NCI-H1105 (cell line): ENCODE measurements at places on chromosomes 7 and 10.

DNA sequence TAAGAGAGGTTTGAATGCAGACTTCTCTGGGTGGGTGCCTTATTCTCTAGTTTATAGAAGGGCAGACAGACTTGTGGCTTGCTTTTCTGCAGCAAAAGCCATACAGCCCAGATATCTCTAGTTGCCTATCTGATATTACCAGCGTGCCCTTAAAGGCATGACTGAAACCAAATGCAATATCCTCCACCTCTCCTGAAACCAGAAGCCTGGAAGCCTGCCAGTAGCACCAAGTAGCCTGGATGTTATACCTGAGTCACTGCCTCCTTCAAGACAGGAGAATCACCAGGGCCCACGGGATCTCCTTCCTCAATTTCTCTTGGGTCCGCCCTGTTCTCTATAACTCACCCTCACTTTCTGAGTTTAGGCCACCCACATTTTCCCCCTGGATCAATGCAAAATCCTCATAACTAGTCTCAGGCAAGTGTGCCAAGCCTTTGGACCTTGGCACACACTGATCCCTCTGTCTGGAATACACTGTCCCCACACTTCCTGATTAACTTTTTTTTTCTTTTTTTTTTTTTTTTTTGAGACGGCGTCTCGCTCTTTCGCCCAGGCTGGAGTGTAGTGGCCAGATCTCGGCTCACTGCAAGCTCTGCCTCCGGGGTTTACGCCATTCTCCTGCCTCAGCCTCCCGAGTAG lies 638.4 kb downstream of the GALNT17 start:
- DNase-seq, result no peak

DNA sequence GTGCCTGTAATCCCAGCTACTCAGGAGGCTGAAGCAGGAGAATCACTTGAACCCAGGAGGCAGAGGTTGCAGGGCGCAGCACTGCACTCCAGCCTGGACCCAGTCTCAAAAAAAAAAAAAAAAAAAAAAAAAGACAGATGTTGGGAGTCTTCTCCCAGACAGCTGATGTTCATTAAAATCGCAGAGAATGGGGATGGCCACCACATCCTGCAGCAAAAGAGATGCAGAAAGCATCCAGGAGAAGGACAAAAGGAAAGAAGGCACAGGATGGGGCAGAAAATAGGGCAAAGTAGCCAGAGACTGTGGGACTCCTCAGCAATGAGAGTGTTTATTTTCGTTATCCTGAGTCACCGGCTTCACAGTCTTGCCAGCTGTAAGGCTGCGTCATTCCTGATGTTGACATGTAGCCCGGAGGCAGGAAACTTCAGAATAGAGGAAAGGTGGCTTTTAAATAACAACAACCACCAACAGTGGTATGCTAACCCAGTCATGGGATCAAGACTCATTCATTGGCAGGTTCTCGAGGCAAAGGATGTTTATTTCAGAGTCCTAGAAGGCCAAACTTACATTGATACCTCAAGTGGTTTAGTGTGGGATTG lies 149.5 kb upstream of the SVIL start:
- DNase-seq, result no peak

GRCh38 chr10:18795549-18795948 lies 136.3 kb downstream of the ARL5B start:
- DNase-seq, result no peak

GRCh38 chr7:26664735-26665416 lies 199.5 kb downstream of the SKAP2 start:
- DNase-seq, result no peak

DNA sequence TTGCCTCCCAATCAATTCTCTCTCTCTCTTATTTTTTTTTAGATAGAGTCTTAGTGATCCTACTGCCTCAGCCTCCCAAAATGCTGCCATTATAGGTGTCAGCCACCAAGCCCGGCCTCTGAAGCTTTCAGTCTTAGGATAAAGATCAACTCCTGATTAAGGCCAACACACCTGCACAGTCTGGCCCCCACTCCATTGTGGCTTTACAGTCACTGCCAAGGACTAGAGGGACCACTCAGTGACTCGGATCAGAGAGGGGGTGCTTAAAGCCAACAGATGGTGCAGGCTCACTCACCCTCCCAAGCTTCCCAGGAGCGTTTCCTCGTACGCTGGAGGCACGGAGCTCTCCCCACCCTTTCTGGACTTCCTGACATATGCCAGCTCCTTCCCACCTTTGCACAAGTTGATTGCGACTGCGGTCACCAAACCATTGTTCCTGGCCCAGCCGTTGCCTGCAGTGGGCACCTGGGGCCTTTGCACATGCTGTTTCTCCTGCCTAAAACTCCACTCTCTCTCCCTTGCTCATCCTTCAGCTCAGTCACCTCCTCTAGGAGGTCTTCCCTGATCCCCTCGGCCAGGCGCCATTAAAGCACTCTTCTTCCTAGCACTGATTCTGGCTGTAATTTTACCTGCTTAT lies 1.7 kb upstream of the CDH23 start:
- DNase-seq, result no peak

DNA sequence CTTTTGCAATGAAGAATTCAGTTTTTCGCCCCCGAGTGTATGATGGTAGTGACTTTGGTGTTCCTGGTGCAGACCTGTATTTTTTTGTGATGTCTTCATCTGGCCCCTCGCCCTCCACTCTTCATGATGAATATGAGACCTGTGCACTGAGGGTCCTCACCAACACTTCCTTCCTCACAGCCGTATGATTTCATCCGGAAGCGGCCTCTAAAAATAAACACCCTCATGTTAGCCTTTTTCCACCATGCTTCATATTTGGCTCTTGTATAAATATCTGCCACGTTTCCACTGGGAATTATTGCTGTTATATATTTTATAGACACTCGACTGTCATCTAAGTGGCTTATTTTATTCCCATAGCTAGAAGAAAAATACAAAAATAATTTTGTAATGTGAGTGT lies 160.4 kb downstream of the MGMT start:
- DNase-seq, result no peak

DNA sequence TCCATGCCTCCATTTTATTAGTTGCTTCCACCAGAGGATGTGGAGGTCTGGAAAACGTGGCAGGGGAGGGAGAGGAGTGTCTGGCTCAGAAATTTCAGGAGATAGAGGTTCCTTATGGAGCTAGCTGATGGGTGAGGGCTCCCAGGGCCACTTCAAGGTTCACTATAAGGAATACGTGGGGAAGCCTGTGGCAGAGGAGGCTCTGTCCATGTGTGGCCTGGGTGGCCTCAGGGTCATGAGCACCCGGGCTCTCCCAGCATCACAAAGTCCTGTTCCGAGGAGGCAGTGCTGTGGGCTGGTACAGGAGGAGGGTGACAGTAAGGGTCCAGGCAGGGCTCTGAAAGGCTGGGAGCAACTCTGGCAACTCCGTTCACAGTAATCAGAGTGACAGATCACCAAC lies 24.6 kb downstream of the ARHGAP22 start:
- no peak for DNase-seq

GRCh38 chr7:158649279-158649678 lies 55.3 kb downstream of the NCAPG2 start:
- no peak for DNase-seq

DNA sequence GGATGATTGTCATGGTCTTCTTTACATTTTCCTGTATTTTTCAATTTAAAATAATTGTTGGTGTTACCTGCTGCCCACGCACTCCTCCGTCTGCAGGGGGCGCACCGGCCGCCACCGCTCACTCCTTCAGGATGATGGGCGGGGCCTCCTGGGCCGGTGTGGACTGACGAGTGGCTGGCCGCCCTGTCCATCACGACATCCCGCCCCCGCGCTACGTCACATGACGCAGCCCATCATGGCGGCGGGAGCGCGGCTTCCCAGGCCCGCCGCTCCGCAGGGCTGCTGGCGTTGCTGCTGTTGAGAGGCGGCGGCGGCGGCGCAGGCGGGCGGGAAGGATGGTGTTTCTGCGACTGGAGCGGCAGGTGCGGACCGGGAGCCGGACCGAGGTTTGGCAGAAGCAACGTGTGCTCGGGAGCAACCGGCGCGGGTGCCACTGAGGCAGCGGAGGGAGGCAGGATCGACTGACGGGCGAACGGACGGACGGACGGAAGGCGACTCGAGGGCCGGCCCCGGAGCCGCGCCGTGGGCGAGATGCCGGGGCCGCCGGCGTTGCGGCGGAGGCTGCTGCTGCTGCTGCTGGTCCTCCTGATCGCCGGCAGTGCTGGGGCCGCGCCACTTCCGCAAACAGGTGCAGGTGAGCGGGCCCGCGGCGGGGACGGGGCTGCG lies at the start of gene LMTK2:
LMTK2 (plus strand) TSS at position 216 of the 666 bp plus-strand sequence; CDS start at position 532, 316 bp downstream.
- DNase-seq, result peak; percentile 84

DNA sequence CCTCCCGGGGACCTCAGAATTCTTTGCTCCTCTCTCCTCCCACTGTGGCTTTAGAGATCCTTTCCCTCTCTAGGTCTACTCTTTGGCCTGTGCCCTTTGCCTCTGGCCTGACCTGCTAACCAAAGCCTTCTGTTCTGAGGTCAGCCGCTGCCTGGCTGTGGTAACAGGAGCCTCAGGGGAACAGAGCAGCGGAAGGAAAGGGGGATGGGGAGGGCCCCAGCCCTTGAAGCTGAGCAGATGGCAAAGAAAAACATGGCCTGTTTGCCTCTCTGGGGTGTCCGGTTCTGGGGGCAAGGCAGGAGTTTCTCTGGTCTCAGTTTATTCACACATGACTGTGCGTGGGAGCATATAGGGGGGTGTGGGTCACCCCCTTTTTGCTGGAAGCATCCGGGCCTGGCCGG lies 28.2 kb downstream of the COL26A1 start:
- no peak for DNase-seq

DNA sequence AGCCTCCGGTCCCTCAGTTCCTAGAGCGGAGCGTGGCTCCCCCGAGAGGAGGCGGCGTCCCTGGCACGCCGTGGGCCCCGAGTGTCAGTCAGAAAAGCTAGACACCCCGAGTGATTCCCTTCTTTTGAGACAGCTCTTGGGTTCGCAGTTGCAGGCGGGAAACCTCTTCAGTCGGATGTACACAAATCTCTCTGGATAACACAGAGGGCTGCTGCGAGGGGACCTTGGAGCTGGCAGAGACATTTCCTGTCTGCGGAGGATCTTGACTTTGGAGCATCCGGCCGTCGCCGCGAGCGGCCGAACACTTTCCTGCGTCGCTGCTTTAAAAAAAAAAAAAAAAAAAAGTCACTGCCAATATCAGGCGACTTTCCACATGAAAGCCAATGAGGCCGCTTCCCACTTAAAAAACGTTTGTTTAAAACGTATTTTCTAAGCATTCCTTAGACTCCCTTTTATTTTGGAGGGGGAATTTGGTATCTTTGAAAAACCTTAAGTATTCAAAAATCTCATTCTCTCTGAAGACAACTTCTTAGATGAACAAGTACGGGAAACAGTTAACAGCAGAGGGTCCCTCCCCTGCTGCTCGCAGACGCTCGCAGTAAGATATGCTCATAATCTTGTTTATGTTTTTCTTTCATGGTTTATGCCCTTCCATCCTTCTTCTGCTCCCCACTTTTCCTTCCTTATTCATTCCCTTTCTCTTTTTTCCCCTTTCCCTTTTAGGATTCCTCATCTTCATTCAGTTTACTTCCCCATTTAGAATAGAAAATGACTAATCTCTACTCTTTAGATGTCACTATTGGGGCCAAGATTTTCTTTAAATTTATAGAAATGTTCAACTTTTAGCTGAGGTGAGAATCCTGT lies 10.0 kb downstream of the HHEX start:
- no peak for DNase-seq

GRCh38 chr7:157274991-157275427 lies 61.8 kb upstream of the DNAJB6 start:
- DNase-seq, result no peak

- no peak for DNase-seq
These were observed 393.0 kb downstream of the NRG3 start for GRCh38 chr10:82267960-82268359.

- no peak for DNase-seq
These were observed 226.4 kb upstream of the HABP2 start for GRCh38 chr10:113326160-113327111.

- no peak for DNase-seq
These were observed 114.6 kb upstream of the RET start for GRCh38 chr10:42962110-42962901.

DNA sequence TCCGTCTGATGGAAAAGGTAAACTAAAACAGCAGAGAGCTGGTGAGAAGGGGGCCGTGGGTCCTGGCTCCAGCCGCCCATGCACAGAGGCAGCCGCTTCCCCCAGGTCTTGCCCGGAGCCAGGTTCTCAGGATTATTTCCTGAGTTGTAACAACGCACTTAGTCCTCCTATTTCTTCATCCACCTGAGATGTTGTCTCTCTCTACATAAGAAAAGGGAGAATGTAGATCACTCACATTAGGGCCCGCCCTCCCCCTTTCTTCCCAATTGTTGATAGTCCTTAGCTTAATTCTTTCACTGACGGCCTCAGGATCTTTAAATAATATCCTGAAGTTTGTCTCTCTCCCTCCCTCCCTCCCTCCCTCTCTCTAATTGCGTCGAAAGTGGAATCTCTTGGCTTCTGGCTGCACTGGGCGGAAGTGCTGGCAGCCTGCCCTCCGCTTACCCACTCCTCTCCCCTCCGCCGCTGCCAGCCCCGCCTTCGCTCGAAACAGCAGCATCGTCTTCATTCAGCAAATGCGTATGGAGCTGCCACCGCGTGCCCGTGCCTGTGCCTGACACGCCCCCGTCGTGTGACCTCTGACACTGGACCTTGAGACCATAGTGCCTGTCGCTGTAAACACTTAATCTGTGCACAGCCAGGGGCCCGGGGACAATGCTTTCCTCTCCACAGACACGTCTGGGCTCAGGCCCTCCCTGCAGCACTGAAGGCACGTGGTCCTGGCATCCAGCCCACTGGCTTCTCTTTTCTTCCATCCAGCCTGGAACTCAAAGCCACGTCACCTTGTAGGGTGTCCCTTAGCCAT lies 174.5 kb upstream of the PPP2R2D start:
- DNase-seq, result peak; percentile 66

DNA sequence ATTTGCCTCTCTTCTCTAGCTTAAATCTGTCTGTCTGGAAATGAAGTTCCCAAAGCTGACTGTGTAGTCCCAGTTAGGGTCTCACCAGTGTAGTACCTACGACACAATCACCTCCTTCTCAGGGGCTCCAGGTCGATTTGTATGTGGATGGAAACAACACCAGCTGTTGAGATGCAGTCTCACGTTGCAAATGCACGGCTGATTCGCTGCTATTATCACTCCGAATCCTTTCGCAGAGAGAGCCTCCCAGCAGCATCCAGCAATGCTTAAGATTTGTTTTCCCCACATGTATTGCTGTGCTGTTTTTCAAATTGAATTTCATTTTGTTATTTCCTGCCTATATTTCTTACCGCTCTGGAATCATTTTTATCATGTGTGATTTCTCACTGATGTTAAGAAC lies 16.3 kb downstream of the VSTM4 start:
- no peak for DNase-seq

- no peak for DNase-seq
These were observed 130.9 kb downstream of the OAT start for GRCh38 chr10:124287791-124288190.

DNA sequence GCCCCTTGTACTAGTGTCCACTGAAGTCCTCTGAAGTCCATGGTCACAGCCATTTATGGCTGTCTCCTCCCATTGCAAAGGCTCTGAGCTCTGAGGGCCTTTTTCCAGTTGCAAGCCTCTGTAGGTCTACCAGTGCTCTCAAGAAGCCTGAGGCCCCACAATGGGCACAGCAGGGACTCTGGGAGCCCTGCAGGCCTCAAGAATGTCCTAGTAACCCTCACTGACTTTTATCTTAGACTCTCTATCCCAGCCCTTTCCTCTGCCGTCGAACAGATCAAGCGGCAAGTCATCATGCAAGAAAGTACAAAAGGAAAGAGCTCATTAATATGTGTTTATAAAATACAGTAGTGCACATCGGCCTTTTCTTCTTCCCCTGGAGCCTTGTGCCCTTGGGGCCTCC lies 23.4 kb downstream of the VWA2 start:
- DNase-seq, result no peak

- DNase-seq, result no peak
These were observed 67.2 kb downstream of the RAMP3 start for GRCh38 chr7:45224832-45225231.

GRCh38 chr7:35691827-35692307 lies 3.1 kb downstream of the HERPUD2 start:
- DNase-seq, result no peak
